ENCODE measurements at places on chromosomes 11 and 22. TPM values are rescaled to one million over a fixed set of nuclear protein-coding genes. Genes with fewer than 3 reads are reported as not detected.

DNA sequence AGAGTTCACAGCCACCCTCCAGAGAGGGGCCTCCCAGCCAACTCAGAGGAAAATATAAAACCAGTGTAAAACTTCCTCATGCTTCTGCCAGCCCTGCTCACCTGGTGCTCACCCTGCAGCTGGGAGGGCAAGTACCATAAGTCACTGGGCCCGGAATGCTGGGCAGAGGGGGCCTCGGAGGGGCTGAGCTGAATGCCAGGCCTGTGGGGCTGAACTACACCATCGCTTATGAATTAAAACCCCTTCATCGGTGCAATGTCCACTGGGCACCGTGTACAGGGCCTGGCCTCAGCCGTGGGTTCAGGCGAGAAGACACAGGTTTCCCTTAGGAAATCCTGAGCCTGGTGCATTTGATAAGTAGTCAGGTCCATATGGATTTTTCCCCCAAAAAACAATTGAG, 828.6 kb downstream of the TBC1D22A start:
- H3K4me3 ChIP-seq: no peak overlapping the region
- no peak for DNase-seq
- no peaks in the 10 kb centered on the region for H3K4me1 ChIP-seq
- no peaks in the 10 kb centered on the region for H3K27me3 ChIP-seq
- no peak overlapping the region for H3K27ac ChIP-seq

GRCh38 chr22:20113551-20114310, 2.2 kb upstream of the RANBP1 start:
- H3K27ac ChIP-seq: no peak overlapping the region
- DNase-seq: no peak
- H3K36me3 ChIP-seq: peaks cover 43% of the 10 kb centered on the region
- no peak overlapping the region for H3K4me3 ChIP-seq
- no peaks in the 10 kb centered on the region for H3K4me1 ChIP-seq
- H3K27me3 ChIP-seq: no peaks in the 10 kb centered on the region

- no peaks in the 10 kb centered on the region for H3K27me3 ChIP-seq
- DNase-seq: no peak
- no peaks in the 10 kb centered on the region for H3K36me3 ChIP-seq
- H3K27ac ChIP-seq: no peak overlapping the region
- no peaks in the 10 kb centered on the region for H3K4me1 ChIP-seq
- no peak overlapping the region for H3K4me3 ChIP-seq
Observed at GRCh38 chr11:101019870-101020269, 109.7 kb downstream of the PGR start.

DNA sequence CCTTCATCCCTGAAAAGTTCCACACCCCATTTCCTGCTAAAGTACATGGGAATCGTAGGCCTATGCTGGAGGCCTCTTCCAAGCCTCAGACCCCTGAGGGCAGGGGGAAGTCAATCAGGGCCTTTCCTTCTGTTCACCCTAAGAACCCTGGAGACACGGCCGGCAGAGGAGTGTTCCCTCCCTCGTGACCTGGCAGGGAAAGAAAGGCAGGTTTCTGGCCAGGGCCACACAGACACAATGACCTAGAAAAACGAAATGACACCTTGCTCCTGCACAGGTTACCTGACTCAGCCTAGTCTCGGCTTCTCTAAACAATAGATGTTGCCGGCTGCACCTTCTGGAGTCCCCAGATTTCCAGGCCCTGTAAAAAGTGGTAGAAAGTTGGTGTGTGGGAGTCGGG, 60.6 kb upstream of the CADM1 start:
- no peak for DNase-seq
- no peaks in the 10 kb centered on the region for H3K36me3 ChIP-seq
- no peaks in the 10 kb centered on the region for H3K4me1 ChIP-seq
- H3K4me3 ChIP-seq: no peak overlapping the region

- H3K4me3 ChIP-seq: no peak overlapping the region
- no peaks in the 10 kb centered on the region for H3K4me1 ChIP-seq
- no peaks in the 10 kb centered on the region for H3K27me3 ChIP-seq
- no peaks in the 10 kb centered on the region for H3K36me3 ChIP-seq
- no peak for DNase-seq
Observed at GRCh38 chr11:45777127-45777969, 27.6 kb upstream of the SLC35C1 start.

DNA sequence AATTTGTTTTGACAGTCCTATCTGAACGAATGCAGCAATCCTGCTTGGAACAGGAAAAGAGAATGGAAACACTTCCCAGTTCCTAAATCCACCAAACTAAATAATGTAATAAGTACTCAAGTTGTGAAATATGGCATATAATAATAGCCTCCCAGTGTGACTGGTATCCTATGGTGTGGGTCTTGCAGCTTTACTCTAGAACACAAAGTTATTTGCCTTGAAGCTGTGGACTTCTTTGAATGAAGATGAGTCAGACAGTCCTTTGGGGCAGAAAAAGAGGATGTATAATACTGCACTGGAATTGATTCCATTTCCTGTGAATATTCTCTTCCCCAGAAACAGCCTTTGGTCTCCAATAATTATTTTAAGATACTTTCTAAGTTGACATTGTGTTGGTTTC, 887.0 kb downstream of the KCNA4 start:
- H3K36me3 ChIP-seq: no peaks in the 10 kb centered on the region
- no peak overlapping the region for H3K27ac ChIP-seq

GRCh38 chr11:42857344-42857743, 454.5 kb upstream of the API5 start:
- H3K27ac ChIP-seq: no peak overlapping the region
- no peak for DNase-seq
- H3K27me3 ChIP-seq: no peaks in the 10 kb centered on the region
- no peaks in the 10 kb centered on the region for H3K4me1 ChIP-seq
- no peak overlapping the region for H3K4me3 ChIP-seq
- H3K36me3 ChIP-seq: peaks cover 2% of the 10 kb centered on the region

DNA sequence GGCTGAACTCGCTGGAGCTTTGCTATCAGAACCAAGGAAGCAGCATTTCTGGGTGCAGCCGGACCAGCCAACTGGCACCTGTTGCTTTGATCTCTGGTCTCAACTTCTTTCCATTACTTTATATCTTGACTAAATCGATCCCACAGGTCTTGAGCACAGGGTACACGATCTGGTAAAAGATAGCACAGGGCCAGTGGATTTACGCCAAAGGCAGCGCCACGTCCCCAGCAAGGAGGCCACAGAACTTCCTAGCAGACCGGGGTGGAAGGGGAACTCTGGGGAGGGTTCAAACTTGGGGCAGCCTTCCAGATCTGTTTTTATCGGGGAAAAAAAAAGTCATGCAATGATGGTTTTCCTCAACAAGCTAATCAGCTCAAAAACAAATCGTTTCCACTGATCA, 14.0 kb downstream of the VPS37C start:
- H3K27ac ChIP-seq: no peak overlapping the region
- no peaks in the 10 kb centered on the region for H3K36me3 ChIP-seq
- H3K4me1 ChIP-seq: no peaks in the 10 kb centered on the region
- H3K27me3 ChIP-seq: no peaks in the 10 kb centered on the region
- H3K4me3 ChIP-seq: no peak overlapping the region
- no peak for DNase-seq

GRCh38 chr22:19497245-19497644, 17.5 kb downstream of the CDC45 start:
- H3K36me3 ChIP-seq: peaks cover 5% of the 10 kb centered on the region
- no peaks in the 10 kb centered on the region for H3K27me3 ChIP-seq
- H3K4me1 ChIP-seq: no peaks in the 10 kb centered on the region
- no peak overlapping the region for H3K27ac ChIP-seq
- DNase-seq: no peak

GRCh38 chr11:77140231-77140851, 12.3 kb downstream of the MYO7A start:
- peak; percentile 74 for DNase-seq
- no peaks in the 10 kb centered on the region for H3K27me3 ChIP-seq
- no peaks in the 10 kb centered on the region for H3K4me1 ChIP-seq
- H3K4me3 ChIP-seq: no peak overlapping the region

- no peaks in the 10 kb centered on the region for H3K27me3 ChIP-seq
- no peak overlapping the region for H3K4me3 ChIP-seq
- peaks cover 15% of the 10 kb centered on the region for H3K36me3 ChIP-seq
- H3K27ac ChIP-seq: no peak overlapping the region
Observed at GRCh38 chr11:56817661-56818060, 69.2 kb upstream of the OR9G4 start.

DNA sequence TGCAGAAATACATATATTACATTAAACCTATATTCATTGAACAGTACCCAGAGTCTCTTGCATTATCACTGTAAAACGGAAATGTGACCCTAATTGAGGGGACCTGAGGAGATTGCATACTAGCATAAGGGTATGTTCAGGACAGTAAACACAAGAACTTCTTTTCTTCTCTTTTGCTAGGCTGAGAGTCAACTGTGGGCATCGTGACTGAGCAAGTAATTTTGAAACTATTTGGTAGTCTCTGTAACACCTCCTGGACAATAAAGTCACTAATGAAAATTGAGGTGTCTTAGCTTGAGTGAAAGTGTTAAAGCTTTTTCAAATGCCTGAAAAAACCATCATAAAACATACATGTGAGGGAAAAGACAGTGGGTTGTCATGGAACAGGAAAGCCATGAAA, 90.9 kb downstream of the PDHX start:
- no peak overlapping the region for H3K27ac ChIP-seq
- no peak for DNase-seq
- H3K27me3 ChIP-seq: no peaks in the 10 kb centered on the region

GRCh38 chr11:2691991-2692875, 7.6 kb downstream of the KCNQ1OT1 start:
- no peaks in the 10 kb centered on the region for H3K27me3 ChIP-seq
- peaks cover 42% of the 10 kb centered on the region for H3K4me1 ChIP-seq
- peaks cover 5% of the 10 kb centered on the region for H3K36me3 ChIP-seq
- peak overlapping the region; percentile 40 for H3K4me3 ChIP-seq
- peak; percentile 67 for DNase-seq

PPP2R5B gene
- 6.3 TPM for total RNA-seq

BTBD18 gene
- total RNA-seq: not detected

KRTAP5-1 gene
- total RNA-seq: not detected

OR52H1 gene
- not detected for total RNA-seq

SLC1A2 gene
- total RNA-seq: 0.50 TPM

LDHAL6A gene
- total RNA-seq: not detected
